ENCODE measurements at places on chromosomes 5 and 9. TPM values are rescaled to one million over a fixed set of nuclear protein-coding genes. Genes with fewer than 3 reads are reported as not detected.

DAB2IP gene
- 41.0 TPM for polyA plus RNA-seq

NACC2 gene
- 15.2 TPM for polyA plus RNA-seq

SRD5A1 gene
- 12.1 TPM for polyA plus RNA-seq

TAF11L10 gene
- not detected for polyA plus RNA-seq

DNA sequence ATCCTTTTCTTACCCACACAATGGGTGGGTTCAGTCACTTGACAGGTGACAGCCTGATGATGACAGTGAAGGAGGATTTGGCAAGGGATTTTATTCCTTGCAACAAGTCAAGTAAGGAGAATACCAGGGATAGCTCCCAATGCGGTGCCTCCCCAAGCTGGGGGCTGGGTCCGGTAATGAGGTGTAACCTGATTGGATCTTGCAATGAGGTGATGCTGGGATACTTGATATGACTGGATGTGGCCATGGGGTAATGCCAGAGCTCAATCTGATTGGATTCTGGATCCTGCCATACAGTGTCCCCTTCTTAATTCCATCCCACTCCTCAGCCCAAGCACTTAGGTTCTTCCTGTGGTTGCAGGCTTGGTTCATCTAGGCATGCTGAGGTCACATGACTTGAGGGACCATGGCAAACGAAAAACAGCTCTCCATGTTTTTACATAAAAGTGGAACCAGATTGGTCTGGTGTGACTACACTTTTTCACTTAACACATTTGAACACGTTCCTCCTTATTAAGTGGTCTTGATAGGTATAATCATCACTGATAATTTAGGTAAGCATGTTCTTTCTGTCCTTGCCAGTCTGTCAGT lies 181.1 kb downstream of the PDZD2 start:
- DNase-seq: no peak

GRCh38 chr9:108466304-108466703 lies 389.5 kb downstream of the ACTL7B start:
- no peak for DNase-seq

GRCh38 chr9:73742412-73742811 lies 590.7 kb downstream of the ANXA1 start:
- no peak for DNase-seq

GRCh38 chr5:65462139-65462705 lies 19.5 kb downstream of the ADAMTS6 start:
- no peak for DNase-seq

DNA sequence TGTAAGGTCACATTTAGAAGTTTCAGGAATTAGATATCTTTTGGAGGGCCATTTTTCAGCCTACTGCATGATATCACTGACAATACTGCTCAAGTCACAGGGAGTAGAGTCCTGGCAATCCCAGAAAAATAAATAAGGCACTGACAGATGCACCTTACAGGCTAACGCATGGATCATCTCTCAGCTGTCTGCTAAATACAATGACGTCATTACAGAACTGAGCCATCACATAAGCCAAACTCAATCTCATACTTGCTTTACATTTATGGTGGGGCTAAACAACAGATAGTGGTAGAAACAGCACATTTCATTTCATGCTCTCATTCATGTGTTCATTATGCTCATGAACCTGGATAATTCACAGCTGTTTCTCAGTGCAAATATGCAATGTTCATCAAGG lies 243.7 kb downstream of the SEMA5A start:
- no peak for DNase-seq

DNA sequence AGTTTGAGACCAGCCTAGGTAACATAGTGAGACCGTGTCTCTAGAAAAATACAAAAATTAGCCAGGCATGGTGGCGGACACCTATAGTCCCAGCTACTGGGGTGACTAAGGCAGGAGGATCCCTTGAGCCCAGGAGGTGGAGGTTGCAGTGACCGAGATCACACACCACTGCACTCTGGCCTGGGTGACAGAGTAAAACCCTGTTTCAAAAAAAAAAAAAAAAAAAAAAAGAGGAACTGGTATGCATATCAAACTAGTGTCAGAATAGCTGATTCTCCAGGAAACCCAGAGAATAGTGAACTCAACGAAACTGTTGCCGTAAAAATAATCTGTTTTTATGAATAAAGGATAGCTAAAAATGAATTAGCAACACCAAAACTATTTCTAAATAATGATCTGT lies 126.6 kb upstream of the BASP1 start:
- DNase-seq: no peak

GRCh38 chr5:143649937-143650621 lies 161.9 kb upstream of the HMHB1 start:
- peak; percentile 52 for DNase-seq

- no peak for DNase-seq
Observed at GRCh38 chr5:75365740-75366139, 28.7 kb downstream of the HMGCR start.

- DNase-seq: no peak
Observed at GRCh38 chr9:37582548-37583157, 6.5 kb upstream of the FBXO10 start.

DNA sequence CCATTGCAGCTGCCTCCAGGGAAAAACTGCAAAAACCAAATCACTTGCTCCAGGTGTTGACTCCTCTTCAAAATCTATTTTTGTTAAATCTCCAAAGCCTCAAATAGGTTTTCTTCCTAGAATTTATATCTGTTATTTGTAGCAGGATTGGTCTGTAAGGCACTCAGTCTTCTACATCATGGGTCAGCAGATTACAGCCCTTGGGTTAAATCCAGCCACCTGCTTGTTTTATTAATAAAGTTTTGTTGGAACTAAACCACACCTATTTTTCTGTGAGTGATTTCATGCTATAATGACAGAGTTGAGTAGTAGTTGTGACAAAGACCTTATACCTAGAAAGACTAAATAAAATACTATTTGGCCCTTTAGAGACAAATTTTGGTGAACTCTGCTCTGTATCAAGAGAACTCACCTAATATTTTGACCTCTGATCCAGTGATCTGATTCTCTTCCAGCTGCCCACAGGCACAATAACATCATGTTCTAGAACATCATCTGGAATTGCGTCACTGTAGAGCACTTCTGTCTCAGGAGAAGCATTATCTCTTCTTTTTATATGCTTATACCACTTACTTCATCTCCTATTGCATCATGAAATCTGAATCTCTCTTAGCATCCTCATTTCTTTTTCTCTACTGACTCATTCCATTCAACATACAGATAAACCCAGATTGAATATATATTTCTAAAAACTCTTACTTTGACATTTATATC lies 130.1 kb downstream of the RPS23 start:
- no peak for DNase-seq

- DNase-seq: no peak
Observed at GRCh38 chr5:98769210-98769958, 4.1 kb upstream of the RGMB start.

GRCh38 chr5:171845857-171846256 lies 60.2 kb downstream of the SMIM23 start:
- peak; percentile 63 for DNase-seq

DNA sequence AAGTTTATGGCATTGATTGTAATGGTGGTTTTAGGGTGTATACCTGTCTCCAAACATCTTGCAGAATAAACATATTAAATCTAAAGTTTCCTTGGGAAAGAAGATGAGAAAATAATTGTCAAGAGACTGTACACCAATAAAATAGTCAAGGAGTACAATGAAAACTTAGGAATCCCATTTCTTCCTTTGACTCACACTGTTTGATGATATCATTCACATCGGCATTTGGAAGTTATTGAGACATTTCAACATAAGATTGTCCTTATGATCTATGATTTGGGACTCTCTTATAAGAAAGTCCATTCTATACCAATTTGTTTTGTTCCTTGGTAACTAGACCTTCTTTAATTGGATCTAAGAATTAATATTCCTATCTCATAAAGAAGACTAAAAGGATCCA lies 482.7 kb downstream of the RAB3C start:
- no peak for DNase-seq

DNA sequence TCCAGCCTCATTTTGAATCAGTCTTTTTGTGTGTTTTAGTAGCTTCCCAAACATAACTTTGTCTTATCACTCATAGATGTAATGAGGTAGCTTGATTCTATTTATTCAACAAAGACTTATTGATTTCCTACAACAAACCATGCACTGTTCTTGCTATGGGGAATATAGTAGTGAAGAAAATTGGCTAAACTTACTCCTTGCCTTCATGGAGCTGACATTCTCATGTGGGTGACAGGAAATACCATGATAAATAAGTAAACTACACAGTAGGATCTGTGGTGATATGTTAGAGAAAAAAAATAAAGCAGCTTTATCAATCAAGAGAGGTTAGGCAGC lies 255.7 kb upstream of the TNC start:
- DNase-seq: no peak

DNA sequence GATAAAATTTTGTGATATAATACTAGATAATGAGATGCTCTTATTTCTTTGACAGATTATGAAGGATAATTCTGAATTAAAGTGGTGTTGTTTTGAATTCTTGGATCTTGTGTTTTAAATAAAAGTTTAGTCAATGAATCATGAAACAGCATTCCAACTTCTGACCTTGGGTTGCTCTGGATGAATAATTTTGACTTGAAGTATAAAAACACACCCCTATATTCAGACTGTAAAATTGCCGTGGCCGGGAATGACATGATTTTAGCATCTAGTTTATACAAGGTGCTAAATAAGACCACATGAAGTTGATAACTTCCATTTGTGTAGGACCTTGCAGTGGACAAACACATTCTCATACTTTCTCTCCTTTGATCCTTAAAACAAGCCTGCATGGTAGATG lies 67.2 kb upstream of the DAP start:
- DNase-seq: no peak

GRCh38 chr5:67494186-67494855 lies 297.7 kb upstream of the CD180 start:
- DNase-seq: no peak

Data from forelimb muscle (tissue), 1 donor.